Suppressor macrophage treated with lipopolysaccharide for 1 hour (primary cell): ENCODE measurements at places on chromosomes 7 and 10.

- DNase-seq, result no peak
Observed at GRCh38 chr10:76492026-76492425, 1060.6 kb downstream of the LRMDA start.

GRCh38 chr10:103204353-103205255, 11.5 kb upstream of the NT5C2 start:
- no peak for DNase-seq

DNA sequence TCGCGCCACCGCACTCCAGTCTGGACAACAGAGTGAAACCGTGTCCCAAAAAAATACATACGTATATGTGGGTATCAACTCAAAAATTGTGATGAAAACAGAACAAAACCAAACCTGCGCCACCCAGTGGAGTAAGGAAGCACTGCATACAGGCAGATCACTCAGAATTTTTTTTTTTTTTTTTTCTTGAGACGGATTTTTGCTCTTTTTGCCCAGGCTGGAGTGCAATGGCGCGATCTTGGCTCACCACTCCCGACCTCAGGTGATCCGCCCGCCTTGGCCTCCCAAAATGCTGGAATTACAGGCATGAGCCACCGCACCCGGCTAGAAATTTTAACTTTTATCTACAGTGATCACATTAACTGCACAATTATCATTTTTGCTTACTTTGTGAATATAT, 9.1 kb upstream of the TMEM236 start:
- peak; percentile 76 for DNase-seq

DNA sequence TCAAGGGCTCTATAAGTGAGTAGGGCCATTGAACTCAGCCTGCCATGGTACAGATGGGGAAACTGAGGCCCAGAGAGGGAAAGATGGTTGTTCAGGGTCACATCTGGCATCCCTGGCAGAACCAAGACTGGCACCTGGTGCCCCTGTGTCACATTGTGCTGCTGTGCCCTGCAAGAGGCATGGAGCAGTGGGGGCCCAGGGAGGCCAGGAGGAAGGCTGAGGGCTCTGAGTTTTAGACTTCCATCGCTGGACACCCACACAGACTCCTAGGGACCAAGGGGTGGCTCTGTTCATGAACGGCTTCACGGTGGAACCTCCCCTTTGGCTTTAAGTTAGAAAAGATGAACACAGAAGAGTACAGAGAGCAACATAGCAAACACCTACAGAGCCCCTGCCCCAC, 66.7 kb upstream of the AQP1 start:
- DNase-seq, result no peak

GRCh38 chr10:103917302-103918052, 507 bp downstream of the STN1 start:
- DNase-seq, result peak; percentile 35

GRCh38 chr7:19351341-19352304, 206.4 kb upstream of the FERD3L start:
- no peak for DNase-seq

DNA sequence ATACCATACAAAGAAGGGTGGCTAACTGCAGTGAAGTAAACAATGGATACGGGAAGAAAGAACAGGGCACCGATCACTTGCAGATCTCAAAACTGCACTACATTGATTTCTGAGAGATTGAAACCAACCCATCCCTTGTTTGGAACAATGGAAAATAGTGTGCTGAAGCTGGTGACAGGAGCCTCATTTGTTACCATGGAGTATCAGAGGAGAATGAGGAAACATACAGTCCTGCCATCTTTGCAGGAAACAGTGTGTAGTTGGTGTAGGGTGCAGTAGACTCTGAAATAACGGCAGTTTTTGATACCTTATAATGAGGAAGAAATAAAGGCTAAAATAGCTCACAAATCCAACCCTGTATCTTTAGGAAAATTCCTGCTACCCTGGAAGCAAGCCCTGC, 118.5 kb downstream of the ARHGAP21 start:
- DNase-seq, result no peak

DNA sequence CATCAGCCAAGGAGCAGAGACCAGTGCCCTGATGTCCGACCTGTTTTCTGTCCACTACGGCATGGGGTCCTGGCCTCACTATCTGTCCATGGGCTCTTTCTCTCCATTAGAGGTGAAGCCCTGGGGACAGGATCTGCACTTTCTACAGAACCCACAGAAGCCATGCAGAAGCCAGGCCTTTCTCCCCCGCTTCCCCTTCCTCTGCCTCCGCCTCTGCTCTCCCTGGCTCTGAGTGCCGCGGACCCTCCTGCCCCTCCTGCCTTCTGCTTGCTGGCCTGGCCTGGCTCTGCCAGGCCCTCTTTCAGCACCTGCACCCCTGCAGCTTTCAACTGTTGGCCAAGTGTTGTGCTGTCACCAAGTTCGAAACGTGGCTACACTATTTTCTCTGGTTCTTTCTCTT, 439.8 kb upstream of the ZMIZ1 start:
- no peak for DNase-seq

- no peak for DNase-seq
Observed at GRCh38 chr10:43230909-43231522, 35.8 kb downstream of the RASGEF1A start.

DNA sequence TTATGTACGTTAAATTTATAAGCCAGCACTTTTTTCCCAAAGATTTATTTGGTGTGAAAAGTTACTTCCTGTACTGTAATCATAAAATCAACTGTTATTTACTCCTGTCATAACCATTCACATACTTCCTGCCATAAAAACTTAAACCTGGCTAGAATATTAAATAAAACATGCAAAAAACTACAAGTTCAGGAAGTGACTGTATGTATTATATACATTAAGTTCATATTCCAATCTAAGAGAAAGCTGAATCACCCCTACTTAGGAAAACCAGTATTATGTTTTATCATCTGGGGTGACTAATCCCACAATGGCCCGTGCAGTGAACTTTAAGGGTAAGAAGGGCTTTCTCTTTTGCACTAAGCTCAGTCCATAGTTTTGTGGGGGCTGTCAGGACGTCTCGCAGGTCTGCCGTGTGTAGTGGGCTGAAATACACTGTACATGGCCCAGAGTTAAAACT, 183.7 kb upstream of the KLF14 start:
- DNase-seq, result peak; percentile 85

DNA sequence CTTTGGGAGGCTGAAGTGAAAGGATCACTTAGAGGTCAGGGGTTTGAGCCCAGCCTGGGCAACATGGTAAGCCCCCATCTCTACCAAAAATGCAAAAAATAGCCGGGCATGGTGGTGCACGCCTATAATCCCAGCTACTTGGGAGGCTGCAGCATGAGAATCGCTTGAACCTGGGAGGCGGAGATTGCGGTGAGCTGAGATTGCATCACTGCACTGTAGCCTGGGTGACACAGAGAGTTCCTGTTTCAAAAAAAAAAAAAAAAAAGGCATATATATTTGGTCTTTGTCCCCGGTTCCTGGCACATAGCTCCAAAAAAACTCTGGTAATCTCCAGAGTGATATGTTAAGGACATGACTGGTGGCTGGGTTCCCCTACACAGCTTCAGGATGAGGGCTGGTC, 147.3 kb downstream of the SEC23IP start:
- DNase-seq, result no peak

- DNase-seq, result peak; percentile 93
Observed at GRCh38 chr10:50577681-50578350, 45.9 kb downstream of the SGMS1 start.

- DNase-seq, result no peak
Observed at GRCh38 chr10:13751191-13751764, 164.5 kb downstream of the PRPF18 start.

- no peak for DNase-seq
Observed at GRCh38 chr7:1032536-1033181, 11.7 kb upstream of the GPR146 start.

- no peak for DNase-seq
Observed at GRCh38 chr10:24930427-24930826, 22.0 kb downstream of the PRTFDC1 start.

DNA sequence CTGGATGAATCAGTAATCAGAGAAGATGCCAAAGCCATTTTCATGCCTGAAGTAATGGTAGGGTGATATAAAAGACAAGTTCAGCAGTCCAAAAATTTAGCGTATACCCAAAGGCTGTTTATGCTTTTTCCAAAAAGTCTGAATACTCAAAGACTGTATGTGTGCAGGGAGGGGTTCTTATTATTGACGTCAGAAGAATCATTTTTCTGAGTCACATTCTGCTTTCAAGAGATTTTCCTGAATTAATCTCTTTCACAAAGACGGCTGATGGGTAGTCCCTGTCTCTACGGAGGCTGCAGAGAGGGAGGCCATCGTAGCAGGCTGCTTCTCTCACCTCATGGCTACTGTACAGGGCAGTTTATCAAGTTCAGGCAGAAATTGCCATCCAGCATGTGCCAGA, 30.7 kb upstream of the ABLIM1 start:
- no peak for DNase-seq

- no peak for DNase-seq
Observed at GRCh38 chr7:74400420-74401136, 53.1 kb upstream of the GTF2IRD1 start.

- no peak for DNase-seq
Observed at GRCh38 chr7:2809903-2810625, 34.0 kb downstream of the GNA12 start.

DNA sequence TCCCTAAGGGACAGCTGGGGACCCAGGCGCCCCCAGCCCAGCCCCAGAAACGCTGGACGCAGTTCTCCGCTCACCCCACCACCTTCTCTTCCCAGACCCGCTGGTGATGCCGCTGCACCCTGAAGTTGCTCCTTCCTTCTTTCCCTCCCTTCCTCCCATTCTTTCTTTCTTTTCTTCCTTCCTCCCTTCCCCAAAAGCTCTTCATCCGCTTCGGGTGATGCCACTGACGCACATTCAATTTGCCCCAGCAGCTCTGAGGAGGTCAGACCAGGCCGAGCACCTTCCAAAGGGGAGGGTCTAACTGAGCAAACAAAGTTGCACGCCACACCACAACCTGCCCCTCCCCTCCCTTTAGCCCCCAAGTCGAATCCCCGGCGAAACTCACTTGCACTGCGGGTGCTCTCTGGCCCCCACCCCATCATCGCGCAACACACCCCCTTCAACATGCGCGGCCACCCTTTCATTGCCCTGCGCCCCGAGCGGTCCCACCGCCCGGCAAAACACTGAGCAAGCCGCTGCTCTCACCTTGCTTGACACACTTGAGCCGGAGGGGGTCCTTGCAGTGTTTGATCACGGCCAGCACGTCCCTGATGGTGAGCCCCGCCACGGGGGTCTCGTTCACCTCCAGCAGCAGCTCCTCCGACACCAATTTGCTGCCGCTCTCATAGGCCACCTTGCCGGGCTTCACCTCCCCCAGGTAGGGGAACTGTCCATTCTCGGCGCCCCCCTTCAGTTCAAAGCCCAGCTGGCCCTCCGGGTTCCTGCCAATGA, 787 bp downstream of the MAGI2 start:
- peak; percentile 11 for DNase-seq

DNA sequence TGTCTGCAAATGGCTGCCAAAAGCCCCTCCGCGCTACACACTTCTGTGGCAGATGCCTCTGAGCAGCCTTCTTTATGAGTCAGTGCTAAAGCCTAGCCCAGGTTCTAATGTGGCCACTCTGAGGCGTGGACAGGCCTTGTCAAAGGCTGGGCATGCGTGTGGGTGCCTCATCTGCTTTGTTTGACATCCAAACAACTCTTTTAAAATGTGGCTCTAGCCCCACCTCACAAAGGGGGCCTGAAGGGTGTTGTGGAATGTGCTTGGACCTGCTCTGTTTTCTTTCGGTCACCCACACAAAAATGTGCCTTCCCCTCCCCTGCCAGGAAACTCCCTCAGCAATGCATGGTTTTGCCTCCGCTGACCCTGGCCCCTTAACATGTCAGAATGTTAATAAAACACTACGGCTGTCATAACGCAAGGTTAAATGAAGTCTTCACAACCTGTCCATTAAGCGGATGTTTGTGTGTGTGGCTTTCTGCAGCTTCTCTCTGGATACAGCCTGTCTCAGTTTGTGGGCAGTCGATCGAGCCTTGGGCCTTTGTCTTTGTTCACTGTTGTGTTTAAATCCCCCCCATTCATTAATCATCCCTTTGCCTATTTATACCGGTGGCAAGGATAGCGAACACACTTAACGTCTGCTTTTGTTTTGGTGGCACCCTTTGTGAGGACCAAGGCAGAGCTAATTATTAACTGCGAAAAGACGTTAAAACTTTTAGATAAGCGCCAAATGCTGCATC, 718.9 kb downstream of the LRMDA start:
- no peak for DNase-seq

DNA sequence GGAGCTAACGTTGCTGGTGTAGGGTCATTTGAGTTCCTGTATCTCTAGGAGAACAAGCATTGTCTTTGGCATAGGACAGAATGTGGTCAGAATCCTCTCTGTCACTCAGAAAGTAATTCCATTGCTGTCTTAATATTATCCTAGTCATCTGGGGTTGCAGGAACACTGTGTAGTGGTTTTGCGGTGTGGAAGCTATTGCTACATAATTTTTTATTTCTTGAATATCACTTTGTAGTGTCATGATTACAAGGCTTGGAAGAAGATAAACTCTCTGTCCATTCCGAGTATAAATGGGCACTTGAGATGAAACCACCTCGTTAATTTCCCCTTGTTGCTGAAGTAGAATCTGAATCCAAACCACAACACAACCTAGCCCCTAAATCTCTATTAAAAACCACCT, 919.2 kb downstream of the LRMDA start:
- DNase-seq, result no peak

- DNase-seq, result no peak
Observed at GRCh38 chr10:65940816-65941662, 984.8 kb upstream of the LRRTM3 start.

GRCh38 chr10:132443605-132443982, 46.6 kb downstream of the PWWP2B start:
- DNase-seq, result peak; percentile 95

- no peak for DNase-seq
Observed at GRCh38 chr10:9825491-9826018, 1192.1 kb upstream of the CELF2 start.

DNA sequence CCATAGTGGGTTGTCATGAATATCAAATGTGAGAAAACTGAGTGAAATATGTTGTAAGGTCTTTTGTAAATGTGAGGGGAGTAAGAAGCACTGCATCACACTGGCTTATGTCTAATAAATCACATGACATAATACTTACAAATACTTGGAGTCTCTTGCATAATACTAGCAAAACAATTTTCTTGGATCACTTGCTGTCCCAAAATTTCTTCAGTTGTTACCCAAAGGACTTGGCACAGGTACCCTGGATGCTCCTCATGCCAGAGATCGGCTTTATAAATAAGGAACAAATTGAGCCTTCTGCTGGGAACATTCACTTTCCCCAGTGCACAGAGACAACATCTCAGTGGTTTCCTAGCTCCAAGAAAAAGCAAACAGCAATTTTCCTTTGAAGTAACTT, 5.0 kb upstream of the LRIT2 start:
- DNase-seq, result no peak

DNA sequence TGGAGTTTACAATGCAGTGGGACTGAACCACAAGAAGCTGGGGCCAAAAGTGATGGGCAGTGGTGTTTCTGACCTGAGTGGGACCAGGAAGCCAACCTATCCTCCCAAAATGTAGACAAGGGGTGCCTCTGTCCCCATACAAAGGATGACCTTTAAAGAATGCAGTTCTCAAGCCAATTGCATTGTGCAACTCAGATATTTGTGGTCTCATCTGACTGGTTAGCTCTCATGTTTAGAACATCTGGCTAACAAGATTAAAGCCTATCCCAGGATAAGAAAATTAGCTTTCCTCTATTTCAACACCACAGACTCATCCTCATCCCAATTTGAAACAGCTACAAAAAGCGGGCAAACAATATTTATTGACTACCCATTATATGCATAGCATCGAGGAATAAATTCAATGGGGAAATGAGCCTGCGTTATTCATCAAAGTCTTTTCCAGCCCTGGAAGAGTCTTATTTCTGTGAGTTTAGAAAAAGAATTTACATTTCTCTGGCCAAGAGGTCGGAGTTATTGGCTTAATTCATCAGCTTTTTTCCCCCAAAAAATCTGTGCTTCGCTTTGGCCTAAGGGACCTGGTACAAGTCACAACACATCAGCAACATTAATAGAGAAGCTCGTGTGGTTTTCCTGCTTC, 26.7 kb downstream of the ELMO1 start:
- DNase-seq, result no peak
